ENCODE measurements at places on chromosomes 2 and 18. TPM values are rescaled to one million over a fixed set of nuclear protein-coding genes. Genes with fewer than 3 reads are reported as not detected.

GRCh38 chr2:30588994-30589393 is 141.9 kb downstream of the LCLAT1 start:
- H3K4me3 ChIP-seq = no peak overlapping the region
- peaks cover 14% of the 10 kb centered on the region for H3K36me3 ChIP-seq
- no peaks in the 10 kb centered on the region for H3K27me3 ChIP-seq
- no peaks in the 10 kb centered on the region for H3K4me1 ChIP-seq
- H3K27ac ChIP-seq = no peak overlapping the region

- H3K27ac ChIP-seq = no peak overlapping the region
- peaks cover 13% of the 10 kb centered on the region for H3K4me1 ChIP-seq
- no peak for DNase-seq
Observed at GRCh38 chr2:200406379-200406778, 99.9 kb downstream of the SPATS2L start.

- H3K36me3 ChIP-seq = no peaks in the 10 kb centered on the region
- H3K27ac ChIP-seq = no peak overlapping the region
- no peak overlapping the region for H3K4me3 ChIP-seq
- DNase-seq = peak; percentile 51
Observed at GRCh38 chr2:2836343-2837070, 505.4 kb upstream of the MYT1L start.

- no peak overlapping the region for H3K27ac ChIP-seq
- H3K36me3 ChIP-seq = no peaks in the 10 kb centered on the region
- no peak for DNase-seq
- no peak overlapping the region for H3K4me3 ChIP-seq
Observed at GRCh38 chr2:59484673-59485072, 1068.8 kb downstream of the BCL11A start.

DNA sequence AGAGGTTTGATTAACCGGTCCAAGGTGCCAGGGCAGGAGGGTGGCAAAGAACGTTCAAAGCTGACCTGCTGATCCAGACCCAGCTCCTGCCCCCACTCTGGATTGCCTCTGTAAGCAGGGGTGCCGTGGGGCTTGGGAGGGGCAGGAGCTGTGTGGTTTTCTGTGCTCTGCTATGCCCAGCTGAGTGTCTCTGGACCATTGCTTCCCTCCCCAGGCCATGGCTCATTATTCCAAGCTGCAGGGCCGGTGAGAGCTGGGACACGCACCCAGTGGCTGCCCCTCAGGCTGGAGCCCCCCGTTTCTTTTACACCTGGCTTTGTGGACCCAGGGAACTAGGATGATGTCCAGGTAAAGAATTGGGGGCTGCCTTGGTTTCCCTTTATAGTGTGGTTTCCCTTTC is 238.4 kb upstream of the HS6ST1 start:
- no peak overlapping the region for H3K4me3 ChIP-seq
- no peak overlapping the region for H3K27ac ChIP-seq
- H3K36me3 ChIP-seq = no peaks in the 10 kb centered on the region
- H3K4me1 ChIP-seq = peaks cover 7% of the 10 kb centered on the region
- no peaks in the 10 kb centered on the region for H3K27me3 ChIP-seq
- peak; percentile 47 for DNase-seq

LINC00305 gene
- not detected for total RNA-seq

PCARE gene
- not detected for total RNA-seq

GPATCH11 gene
- 10.0 TPM for total RNA-seq
